BJ (cell line): ENCODE measurements at places on chromosomes 1 and 21. TPM values are rescaled to one million over a fixed set of nuclear protein-coding genes. Genes with fewer than 3 reads are reported as not detected.
A peak's percentile ranks its signal among the peaks of the same experiment; 100 is the strongest.

GRCh38 chr1:10216090-10216749 lies 5.8 kb downstream of the KIF1B start:
- no peak for DNase-seq

The ADGRL4 gene
- polyA plus RNA-seq, result 0.81 and 2.2 TPM in 2 replicates

DNA sequence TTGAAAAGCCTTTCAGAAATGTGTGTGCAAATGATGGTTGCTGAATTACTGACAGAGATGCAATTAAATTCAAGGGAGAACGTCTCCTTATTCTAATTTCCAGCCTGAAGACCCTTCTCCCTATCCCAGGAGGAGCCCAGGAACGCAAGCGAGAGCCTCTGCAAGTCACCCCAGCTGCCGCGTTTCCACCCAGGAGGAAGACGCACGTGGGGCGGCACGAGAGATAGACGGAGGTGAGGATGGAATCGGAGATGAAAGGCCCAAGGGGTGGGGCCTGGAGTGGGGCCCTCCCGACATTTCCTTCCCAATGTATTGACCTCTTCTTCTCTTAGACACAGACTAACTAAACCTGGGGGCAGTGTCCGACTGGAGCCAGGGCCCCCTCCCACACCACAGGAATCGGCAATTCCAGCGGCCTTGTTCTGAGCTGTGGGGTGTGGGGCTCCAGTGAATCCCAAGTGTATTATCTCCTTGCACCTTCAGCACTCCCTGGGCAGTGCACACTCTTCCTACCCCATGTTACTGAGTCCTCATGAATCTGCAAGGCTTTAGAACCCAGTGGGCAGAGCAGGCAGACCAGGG lies 322.5 kb downstream of the AJAP1 start:
- no peak for DNase-seq

The DNAI4 gene
- polyA plus RNA-seq, result 1.3 and 2.8 TPM in 2 replicates

The SMIM1 gene
- polyA plus RNA-seq, result 1.0 TPM in 2 replicates

DNA sequence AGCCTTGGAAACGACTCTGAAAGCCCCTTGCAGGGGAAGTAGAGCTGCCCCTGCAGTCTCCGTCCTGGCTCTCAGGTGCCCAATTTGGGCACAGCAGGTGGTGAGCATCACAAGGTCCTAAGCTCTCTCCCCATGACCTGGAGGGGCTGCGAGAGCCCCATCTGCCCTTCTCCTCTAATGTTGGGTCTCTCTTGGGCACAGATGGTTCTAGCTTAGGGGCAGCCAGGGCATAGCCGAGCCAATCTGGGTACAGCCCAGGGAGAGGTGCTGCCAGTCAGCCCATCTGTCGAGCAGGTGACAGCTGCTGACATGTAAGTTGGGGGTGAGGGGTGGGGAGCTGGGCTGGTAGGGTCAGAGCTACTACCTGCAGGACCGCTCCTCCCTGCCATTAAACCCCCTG lies 50.7 kb downstream of the SYT2 start:
- DNase-seq, result no peak

GRCh38 chr1:228363686-228364067 lies 43.0 kb downstream of the TRIM11 start:
- no peak for DNase-seq

DNA sequence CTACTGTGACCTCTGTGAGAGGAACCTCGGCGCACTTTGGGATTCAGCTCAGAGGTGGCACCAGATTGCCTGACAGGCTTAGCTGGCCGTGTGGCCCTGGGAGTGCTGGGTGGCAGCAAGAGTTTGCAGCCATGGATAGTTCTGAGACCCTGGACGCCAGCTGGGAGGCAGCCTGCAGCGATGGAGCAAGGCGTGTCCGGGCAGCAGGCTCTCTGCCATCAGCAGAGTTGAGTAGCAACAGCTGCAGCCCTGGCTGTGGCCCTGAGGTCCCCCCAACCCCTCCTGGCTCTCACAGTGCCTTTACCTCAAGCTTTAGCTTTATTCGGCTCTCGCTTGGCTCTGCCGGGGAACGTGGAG lies 67.5 kb downstream of the DISC1 start:
- DNase-seq, result no peak

- no peak for DNase-seq
Measured at GRCh38 chr1:30133414-30134055, 589.9 kb downstream of the MATN1 start.

DNA sequence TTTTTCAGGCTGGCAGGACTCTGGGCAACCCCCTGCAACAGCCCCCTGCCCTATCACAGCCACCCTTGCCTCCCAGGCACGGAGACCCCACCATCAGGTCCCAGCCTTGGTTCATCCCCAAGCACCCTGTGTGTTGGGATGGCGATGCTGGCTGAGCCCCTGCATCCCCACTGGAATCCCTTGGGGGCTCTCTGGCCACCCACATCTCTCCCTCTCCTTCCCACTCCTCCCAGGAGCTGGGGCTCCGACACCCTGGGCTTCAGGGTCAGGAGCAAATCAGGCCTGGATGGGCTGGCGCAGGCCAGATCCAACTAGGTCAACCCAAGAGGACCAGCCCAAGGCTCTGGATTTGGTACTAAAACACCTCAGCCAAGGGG lies 25.9 kb downstream of the COL6A1 start:
- no peak for DNase-seq

- no peak for DNase-seq
Measured at GRCh38 chr1:37360011-37360410, 114.4 kb upstream of the ZC3H12A start.

The SPATA21 gene
- not detected in 2 replicates for polyA plus RNA-seq

The VCAM1 gene
- 0.05 and 0.15 TPM in 2 replicates for polyA plus RNA-seq

DNA sequence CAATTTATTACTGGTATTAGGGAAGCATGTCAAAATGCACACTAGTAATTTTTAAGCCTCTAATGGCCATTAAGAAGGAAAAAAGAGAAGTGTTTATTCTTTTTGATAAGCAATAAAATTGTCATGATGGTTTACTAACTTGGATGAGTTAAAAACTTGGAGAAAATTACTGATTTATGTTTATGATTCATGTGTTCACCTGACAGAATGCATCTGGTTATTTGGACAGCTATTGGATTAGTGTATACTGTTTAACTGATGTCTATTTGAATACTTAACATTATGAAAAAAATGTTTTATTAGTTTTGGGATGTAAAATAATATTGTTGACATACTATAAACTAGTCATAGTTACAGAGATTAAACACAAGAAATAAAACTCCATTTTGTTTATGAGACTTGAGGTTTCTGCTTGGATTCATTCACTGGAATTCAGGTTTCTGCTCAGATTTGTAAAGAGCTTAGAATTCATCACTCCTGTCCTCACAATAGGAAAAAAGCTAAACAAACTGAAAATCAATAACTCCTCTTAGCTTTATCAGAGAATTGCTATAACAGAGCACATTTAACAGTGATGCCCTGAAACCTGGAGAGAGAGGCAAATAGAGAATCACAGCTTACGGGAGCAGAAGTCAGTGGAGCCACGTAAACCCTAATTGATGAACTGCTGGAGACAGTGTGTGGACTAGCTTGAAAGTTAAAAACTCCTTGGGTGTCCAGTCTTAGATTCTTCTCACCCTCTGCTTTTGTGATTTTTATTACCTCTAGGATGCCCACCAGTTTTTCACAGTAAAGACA lies 56.7 kb downstream of the RALGPS2 start:
- DNase-seq, result no peak

GRCh38 chr1:45403718-45404117 lies 63.5 kb upstream of the MUTYH start:
- DNase-seq, result no peak

DNA sequence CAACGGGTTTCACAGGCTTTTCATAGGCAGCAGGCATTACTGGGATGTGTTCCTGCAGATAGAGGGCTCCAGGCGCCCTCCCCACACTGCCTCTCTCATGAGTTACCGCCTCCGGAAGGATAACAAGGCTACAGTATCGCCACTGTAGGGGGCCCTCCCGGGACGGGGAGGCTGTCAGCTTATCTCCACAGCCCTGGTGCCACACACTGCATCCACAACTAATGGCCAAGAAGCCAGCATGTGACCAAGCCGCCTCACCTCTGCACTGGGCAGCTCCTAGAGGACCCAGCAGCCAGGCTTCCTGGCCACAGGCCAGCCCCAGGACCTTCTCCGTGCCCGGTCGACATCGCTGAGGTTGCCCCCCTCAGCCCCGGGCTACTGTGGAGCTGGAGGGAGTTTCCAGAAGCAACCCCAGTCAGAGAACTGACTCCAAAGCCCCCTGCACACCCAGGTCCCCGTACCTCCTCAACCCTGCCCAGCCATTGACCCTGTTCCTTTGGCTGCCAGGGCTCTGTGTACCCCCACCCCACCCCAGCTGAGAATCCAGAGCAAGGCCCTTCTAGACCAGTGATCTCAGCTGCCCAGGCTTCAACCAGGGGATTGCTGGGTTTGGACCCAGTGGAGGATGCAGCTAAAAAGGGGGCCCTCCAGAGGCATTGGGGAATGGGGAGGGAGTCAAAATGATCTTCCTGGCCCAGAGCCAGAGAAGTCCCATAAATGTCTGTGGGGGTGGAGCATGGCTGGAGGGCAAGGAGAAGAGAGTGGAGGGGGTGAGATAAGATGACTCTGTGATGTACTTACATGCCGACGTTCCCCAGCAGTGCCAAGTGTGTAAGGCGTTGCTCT lies 45.0 kb downstream of the NEK2 start:
- no peak for DNase-seq

GRCh38 chr1:43331688-43332087 lies 5.9 kb upstream of the MPL start:
- no peak for DNase-seq

- DNase-seq, result no peak
Measured at GRCh38 chr1:157269656-157270375, 131.6 kb upstream of the ETV3 start.

The SRRM1 gene
- 47.5 and 50.4 TPM in 2 replicates for polyA plus RNA-seq

The PRELP gene
- 2.8 and 3.9 TPM in 2 replicates for polyA plus RNA-seq

The FAM131C gene
- polyA plus RNA-seq, result 0.34 and 0.47 TPM in 2 replicates

The PROX1 gene
- 0.02 and 0.11 TPM in 2 replicates for polyA plus RNA-seq

GRCh38 chr1:27418326-27419185 lies 26.1 kb downstream of the GPR3 start:
- peak; percentile 79 for DNase-seq

- DNase-seq, result no peak
Measured at GRCh38 chr1:109361649-109362048, 36.1 kb downstream of the SORT1 start.

DNA sequence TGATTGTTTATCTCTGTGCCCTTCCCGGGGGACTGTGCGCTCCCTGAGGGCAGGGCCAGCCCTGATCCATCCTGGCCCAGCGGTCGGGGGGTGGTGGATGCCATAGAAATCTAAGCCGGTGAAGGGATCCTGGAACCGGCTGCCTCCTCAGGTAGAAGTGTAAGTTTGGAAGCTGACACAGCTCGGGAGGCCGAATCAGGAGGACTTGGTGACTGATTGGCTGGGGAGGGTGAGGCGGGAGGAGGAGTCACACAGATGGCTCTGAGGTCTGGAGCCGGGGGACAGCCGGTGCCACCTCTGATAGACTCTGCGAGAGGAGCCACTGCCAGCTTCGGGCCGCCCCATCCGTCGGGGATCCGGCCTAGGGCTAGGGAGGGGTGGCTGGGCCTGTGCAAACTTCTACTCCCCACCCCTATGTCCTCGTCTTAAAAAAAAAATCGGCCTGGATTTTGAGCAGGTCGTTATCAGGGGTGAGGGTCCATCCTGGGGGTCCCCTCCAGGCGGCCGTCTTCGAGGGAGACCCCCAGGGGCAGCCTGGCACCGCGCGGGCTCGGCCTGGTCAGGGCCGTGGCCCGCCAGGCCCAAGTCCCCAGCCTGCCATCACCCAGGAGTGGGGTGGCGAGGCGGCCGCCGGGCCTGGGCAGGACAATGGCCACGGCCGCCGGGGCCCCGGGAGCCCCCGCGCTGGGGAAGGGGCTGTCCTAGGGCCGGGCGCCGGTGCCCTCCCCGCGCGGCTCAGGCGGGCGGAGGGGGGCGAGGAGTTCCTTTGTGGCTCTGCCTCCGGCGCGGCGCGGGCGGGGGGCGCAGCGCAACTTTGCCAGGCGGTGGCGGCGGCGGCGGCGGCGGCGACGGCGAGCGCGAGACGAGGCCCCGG lies 708 bp upstream of the ZNF362 start:
- no peak for DNase-seq

GRCh38 chr1:216814576-216815259 lies 91.5 kb upstream of the ESRRG start:
- no peak for DNase-seq

DNA sequence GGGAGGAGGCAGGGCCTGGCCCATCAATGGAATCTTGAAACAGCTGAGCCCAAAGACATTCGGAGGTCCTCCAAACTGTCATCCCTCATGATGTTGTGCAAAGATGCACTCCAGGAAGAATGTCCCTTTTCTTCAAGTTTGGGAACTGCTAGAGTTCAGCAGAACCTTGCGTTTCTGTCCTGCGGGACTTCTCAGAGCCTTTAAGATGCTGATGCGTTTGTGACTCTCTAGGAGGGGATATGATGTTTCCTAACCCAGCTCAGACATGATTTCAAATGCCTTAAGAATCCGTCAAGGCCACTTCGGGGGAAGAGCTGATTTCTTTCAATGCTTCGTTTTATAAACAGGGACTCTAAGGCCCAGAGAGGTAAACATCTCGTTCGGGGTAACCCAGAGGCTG lies 35.5 kb downstream of the SPSB1 start:
- no peak for DNase-seq

- no peak for DNase-seq
Measured at GRCh38 chr21:35172231-35172630, 123.1 kb upstream of the RUNX1 start.

The IL19 gene
- polyA plus RNA-seq, result not detected in 2 replicates

The NEK2 gene
- 8.8 and 14.9 TPM in 2 replicates for polyA plus RNA-seq

DNA sequence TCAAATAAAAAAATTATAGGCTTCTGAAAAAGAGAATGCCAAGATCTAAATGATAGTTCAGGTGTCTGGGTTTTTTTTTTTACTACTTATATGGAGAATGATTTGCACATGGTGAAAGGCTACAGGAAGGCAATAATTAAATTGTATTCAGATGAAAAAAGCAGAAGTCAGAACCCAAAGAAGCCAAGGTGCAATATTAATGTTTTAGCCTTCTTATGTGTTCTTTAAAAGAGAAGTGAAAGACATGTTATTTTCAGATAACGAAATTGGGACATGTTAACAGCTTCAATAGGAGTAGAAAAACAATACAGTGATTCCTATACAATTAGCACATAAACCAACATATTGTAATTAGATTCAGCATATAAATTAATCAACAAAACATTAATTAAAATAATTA lies 452.9 kb upstream of the PRMT6 start:
- DNase-seq, result no peak

DNA sequence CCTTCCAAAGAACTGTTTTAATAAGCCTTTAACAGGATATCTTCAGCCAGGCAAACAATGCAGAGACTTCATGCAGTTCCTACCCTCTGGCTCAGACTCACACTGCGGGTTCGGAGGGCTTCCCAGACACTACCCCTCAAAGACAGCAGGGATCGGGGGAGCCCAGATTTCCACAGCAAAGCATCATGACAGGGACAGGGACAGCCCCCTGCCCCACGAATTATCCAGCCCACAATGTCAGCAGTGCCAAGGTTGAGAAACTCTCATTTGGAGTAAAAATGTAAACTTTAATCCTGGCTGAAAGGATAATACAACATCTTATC lies 20.1 kb downstream of the NPHP4 start:
- no peak for DNase-seq

DNA sequence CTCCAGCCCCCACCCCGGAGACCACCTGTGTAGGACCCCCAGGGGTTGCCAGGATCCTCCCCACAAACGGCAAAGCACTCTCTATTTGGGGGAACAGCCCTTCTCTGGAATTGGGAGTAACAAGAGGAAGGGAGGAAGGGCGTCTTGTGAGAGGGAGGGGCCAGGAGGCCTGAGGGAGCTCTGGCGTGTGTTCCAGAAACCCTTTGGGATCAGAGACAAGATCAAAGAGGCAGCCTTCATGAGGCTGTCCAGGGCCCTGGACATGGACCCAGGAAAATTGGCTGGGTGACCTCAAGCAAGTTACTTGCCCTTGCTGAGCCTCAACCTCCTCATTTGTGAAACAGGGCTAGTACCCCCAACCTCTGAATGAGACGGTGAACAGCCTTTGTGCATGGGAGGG lies 18.1 kb upstream of the ECE1 start:
- no peak for DNase-seq
